ENCODE measurements at places on chromosomes 3 and 15.

- no peak for DNase-seq
Observed at GRCh38 chr3:108301695-108302404, 5.5 kb downstream of the HHLA2 start.

- no peak for DNase-seq
Observed at GRCh38 chr3:30198162-30198561, 408.2 kb upstream of the TGFBR2 start.

- no peak for DNase-seq
Observed at GRCh38 chr3:107847791-107848190, 243.0 kb downstream of the CD47 start.

GRCh38 chr3:37068031-37068430 is 74.7 kb downstream of the MLH1 start:
- DNase-seq = no peak

DNA sequence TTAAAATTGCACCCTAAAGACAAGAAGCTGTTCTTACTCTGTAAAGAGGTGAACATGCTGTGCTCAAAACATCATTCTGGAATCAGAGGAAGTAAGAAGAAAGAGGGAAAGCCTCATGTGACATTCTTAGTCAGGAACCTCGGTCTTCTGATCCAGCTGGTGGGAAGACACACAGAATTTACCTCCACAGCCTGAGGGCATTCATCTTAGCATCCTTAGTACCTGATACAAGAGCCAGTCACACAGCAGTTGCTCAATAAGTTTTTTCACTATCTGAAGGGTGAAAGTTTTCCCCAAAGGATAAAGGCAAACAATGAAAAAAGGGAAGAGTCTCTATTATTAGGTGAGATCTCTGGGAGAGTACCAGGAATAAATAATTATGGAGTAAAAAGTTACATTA is 116.8 kb downstream of the SEMA6D start:
- DNase-seq = no peak

- no peak for DNase-seq
Observed at GRCh38 chr3:133934996-133935842, 39.5 kb upstream of the RAB6B start.

DNA sequence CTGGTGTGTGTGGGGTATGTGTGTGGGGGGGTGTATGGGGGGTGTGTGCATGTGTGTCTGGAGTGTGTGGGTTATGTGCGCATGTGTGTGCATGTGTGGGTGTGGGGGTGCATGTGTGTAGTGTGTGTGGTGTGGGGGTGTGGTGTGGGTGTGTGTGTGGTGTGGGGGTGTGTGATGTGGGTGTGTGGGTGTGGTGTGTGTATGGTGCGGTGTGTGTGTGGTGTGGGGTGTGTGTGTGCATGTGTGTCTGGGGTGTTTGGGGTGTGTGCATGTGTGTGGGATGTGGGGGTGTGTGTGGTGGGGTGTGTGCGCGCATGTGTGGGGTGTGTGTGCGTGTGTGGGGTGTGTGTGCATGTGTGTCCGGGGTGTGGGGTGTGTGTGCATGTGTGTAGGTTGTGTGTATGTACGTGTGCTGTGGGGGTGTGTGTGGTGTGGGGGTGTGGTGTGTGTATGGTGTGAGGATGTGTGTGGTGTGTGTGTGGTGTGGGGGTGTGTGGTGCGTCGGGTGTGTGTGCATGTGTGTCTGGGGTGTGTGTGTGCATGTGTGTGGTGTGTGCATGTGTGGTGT is 6.2 kb upstream of the OCA2 start:
- DNase-seq = no peak

- no peak for DNase-seq
Observed at GRCh38 chr3:101011136-101011535, 17.9 kb upstream of the ABI3BP start.

DNA sequence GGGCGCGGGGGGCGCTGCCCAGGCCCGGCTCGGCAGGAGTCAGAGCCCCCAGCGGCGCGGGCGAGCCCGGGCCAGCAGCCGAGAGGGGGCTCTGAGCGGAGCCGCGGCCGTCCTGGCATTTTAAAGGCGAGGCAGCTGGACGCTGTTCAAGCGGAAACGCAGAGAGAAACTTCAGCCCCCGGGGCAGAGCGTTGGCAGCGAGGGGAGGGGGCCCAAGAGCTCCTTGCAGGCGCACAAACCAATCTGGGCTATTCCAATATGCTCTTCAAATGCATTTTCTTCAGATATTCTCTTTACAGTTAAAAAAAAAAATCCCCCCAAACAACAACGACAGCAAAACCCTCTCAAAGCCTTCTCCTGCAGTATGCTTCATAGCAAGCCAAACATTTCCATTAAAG is at the start of gene CTXND1:
Gene CTXND1, minus strand, starts transcription at position 93 of the 398 bp plus-strand sequence. CDS start 50,264 bp downstream, outside the sequence.
- no peak for DNase-seq

GRCh38 chr3:152183473-152183872 is 85.3 kb upstream of the MBNL1 start:
- DNase-seq = peak; percentile 70

- DNase-seq = no peak
Observed at GRCh38 chr3:88168171-88168570, 18.4 kb downstream of the C3orf38 start.

Data from Jurkat, Clone E6-1 (cell line).